ENCODE measurements at places on chromosomes 5 and 9. TPM values are rescaled to one million over a fixed set of nuclear protein-coding genes. Genes with fewer than 3 reads are reported as not detected.

The SLC4A9 gene
- 0.76 TPM for total RNA-seq

DNA sequence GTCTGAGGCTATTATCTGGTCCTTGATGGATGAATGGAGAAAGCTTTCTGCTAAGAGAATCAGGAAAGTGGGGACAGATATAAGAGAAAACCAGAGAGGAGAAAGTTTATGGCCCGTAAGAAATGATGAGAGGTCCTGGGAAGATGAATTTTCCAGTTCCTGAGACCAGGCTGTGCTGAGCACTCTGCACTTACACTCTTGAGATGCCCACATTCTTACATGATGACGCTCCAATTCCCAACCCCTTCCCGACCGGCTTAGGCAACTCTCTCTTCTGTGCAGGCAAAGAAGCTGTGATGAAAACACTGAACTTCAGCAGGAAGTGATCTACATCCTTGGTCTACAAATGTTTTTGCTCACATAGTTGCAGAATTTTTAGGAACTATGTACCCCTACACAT lies 417.0 kb downstream of the ARHGEF28 start:
- no peak for DNase-seq

DNA sequence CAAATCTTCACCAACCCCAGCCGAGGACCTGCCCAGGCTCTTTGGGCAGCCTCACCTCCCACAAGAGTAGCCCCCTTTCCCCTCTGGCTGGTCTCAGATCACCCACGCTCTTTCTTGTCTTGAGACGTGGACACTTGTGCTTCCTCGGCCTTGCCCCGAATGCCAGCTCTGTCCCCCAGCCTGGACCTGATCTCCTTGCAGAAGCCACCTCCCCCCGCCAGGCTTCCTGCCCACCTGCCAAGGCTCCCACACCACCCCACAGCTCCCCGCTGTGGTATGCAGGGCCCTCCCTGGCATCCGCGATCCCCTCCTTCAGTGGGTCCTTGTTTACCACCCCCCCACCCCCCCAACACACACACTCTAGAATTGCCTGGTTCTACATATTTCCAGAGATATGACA lies 133.7 kb downstream of the ROR2 start:
- DNase-seq, result no peak

- DNase-seq, result no peak
Observed at GRCh38 chr9:89697553-89697952, 92.7 kb downstream of the GADD45G start.

The PTGES gene
- total RNA-seq, result 2.5 TPM

The PAX5 gene
- total RNA-seq, result 4.4 TPM

All from WTC11 (cell line).